ENCODE measurements at places on chromosomes 2 and 18.

GRCh38 chr18:42168487-42168886, 213.5 kb downstream of the PIK3C3 start:
- DNase-seq = no peak

GRCh38 chr2:158979772-158980171, 11.3 kb downstream of the TANC1 start:
- DNase-seq = no peak

- DNase-seq = no peak
Measured at GRCh38 chr2:36584148-36584794, 13.7 kb downstream of the FEZ2 start.

DNA sequence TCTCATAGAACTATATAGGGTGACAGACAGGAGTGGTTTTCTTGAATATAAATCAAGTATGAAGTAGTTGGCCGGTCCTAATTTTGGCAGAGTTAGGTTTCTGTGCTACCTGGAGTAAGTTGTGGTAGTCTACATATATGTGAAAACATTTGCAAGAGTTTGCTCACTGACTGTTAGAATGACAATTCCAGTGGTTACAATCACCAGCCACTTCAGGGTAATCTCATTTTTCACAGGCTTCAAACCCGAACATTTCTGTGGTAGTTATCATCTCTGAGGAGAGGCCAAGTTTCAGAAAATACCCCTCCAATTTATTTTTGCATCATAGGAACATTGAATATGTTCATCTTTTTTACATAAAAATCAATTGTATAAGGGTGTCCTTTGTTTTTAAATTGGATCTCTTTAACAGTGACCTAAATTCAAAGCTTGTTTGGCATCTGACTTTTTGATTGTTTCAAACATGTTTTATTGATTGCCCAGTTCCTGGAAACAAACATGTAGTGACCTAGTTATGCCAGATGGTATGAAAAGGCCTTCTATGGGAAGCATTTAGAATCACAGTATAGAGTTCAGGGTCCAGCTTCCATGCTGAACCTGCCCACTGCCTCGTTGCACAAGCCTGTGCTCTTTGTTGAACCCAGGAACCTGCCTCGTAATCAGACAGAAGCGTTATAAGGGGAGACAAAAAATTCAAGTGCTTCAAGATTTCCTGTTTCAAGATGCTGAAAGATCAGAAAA, 250.6 kb downstream of the LTBP1 start:
- no peak for DNase-seq

- no peak for DNase-seq
Measured at GRCh38 chr2:67503066-67503795, 106.1 kb downstream of the ETAA1 start.

GRCh38 chr2:240785424-240786335, 34.3 kb downstream of the KIF1A start:
- DNase-seq = no peak

DNA sequence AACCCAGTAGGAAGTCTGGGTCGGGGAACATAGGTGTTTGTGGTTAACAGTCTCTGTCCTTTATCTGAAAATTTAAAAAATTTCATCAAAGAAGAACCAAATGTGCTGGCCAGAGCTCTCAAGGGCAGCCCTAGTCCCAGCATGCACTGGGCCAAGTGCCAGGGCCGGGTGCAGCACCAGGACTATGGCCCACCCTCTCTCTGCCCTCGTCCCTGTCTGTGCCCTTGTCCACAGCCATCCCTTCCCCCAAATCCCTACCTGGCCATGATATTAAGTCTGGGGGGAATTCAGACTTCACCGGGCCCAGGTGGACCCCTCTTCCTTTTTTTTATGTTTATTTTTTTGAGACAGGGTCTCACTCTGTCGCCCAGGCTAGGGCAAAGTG, 14.4 kb upstream of the ZFP36L2 start:
- no peak for DNase-seq

GRCh38 chr2:75375646-75376582, 176.6 kb upstream of the TACR1 start:
- DNase-seq = no peak

GRCh38 chr2:96503637-96504243, 1.4 kb downstream of the NEURL3 start:
- DNase-seq = no peak

DNA sequence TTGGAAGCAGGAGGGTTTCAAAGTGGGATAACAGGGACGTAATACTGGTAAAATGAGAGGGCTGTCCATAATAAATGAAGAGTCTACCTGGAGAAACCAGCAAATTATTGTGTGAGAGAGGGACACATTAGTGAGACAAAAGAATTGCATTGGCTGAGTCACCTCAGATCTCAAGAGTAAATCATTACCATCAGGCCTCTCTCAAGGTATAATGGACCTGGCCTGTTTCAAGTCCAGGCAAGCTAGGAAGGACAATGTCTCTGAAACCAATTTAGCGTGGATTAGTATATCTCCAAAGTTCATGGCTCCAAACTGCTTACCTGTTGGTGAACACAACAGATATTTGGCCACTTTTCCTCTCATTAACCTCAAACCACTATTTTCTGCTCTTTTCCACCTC, 471.4 kb downstream of the CMPK2 start:
- no peak for DNase-seq

DNA sequence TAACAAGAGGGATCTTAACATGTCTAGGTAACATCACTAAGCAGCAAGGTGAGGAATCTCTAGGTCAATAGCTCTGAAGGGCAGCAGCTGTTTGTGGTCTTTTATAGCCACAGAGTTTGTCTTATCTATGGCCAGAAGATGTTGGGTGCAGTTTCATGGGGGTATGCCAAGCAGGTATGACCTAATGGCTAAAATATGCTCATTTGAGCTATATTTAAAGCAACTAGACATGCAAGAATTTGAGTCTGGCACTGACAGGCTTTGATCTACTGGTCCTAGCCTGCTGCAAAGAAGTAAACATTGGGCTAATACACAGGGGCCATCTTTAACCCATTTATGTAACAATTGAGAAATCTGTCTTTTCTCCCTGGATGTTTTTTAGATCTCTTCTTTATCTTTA, 13.9 kb upstream of the UGP2 start:
- no peak for DNase-seq

DNA sequence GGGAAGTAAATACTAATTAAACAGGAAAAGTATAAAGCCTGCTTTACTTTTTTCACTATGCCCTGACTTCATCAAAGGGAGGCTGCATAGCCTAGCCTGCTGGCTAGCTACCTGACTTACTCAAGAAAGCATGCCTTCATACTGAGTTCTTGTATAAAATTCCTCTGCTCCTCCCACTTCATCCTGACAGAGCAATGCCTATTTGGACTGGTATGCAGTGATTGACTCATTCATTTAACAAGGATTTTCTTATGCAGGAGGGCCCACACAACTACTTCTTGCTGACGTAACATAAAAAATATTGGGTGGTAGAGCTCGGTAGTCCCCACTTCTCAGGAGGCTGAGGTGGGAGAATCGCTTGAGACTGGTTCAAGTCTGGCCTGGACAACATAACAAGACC, 70.5 kb downstream of the PRPF40A start:
- no peak for DNase-seq

DNA sequence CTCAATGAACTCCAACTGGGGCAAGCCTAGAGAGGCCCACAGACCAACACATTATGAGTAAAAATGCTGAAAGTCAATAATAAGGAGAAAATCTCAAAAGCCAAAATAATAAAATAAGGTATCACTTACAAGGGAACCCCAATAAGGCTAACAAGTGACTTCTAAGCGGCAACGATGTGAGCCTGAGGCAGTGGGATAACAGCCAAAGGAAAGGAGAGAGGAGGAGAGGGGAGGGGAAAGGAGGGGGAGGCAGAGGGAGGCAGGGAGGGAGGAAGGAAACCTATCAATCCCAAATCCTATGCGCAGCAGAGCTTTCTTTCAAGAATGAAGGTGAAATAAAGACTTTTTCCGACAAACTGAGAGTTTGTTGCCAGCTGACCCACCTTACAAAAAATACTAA, 6.0 kb upstream of the NFATC1 start:
- no peak for DNase-seq

DNA sequence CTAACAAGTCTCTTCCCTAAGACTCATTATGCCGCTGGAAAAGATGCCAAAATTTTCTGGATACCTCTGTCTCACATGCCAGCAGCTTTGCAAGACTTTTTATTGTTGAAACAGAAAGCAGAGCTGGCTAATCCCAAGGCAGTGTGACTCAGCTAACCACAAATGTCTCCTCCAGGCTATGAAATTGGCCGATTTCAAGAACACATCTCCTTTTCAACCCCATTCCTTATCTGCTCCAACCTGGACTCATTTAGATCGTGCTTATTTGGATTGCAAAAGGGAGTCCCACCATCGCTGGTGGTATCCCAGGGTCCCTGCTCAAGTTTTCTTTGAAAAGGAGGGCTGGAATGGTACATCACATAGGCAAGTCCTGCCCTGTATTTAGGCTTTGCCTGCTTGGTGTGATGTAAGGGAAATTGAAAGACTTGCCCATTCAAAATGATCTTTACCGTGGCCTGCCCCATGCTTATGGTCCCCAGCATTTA, 26.3 kb downstream of the DHRS9 start:
- no peak for DNase-seq

- no peak for DNase-seq
Measured at GRCh38 chr18:79953971-79954651, 2.7 kb upstream of the SLC66A2 start.

DNA sequence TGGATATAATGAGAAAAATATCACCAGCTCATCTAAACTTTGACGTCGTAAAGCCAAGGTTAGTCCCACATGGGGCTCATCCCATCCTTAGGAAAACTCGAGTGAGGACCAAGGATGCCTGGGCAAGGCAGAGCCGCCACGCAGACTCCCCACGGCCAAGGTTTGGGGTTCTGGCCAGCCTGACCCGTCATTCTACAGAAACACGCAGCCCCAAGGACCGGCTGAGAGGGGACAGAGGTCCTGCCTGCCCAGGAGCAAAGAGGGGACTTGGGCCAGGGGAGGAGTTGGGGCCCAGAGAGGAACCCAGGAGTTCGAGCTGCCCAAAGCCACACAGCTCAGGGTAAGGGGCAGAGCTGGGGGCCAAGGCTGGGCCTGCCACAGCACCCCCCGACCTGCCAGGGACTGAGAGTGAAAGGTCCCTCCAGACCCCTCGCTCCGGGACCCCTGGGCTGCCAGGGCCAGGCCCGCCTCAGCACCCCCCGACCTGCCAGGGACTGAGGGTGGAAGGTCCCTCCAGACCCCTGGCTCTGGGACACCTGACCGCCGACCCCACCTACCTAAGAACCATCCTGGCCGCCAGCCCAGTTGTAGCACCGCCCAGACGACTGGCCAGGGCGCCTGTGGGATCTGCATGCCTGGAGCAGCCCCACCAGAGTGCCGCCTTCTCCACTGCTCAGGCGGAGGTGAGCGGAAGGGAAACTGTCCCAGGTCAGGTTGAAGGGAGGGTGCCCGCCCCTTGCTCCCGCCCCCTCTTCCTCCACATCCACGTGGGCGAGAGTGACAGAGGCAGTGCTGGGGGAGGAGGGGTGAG, at the start of gene PDCD1:
Gene PDCD1, minus strand, starts transcription at position 689 of the 811 bp plus-strand sequence. Its CDS starts 56 bp downstream, at position 633.
- no peak for DNase-seq

DNA sequence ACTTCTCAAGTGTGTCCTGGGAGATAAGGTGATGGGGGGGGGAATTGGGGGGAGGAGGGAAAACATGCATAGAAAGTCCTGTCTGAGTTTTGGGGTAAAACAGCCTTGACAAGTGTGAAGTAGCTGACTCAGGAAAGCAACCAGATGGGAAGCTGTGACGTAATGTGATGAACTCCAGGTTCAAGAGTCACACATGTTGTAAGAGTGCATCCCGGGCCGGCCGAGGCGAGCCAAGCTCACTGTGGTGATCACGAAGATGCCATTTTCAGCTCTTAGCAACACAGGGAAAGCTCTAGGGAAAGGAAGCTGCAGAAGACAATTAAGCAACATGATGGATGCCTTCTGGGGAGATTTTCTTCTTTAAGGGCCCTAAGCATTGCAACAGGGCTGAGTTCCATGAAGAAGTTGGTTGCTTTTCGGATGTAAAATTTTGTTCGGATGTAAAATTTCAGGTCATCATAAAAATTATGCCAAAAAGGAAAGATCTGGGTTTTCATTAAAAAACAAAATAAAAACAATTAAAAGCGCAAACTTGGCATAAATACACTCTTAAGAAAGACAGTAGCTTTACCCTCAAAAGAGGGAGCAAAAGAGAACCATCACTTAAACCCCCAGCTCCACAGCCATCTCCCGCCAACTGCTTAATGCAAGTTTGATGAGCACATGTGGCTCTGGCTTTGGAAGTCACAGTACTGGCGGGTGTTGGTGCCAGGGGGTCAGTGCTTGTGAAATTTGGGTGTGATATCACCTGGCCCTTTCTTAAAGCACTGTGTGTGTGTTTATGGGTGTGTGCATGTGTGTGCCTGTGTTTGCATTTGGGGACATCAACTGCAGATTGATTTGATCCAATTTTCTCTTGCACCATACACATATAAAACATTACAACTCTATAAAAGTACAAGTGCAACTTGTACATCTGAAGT, 19.1 kb downstream of the SERTAD2 start:
- no peak for DNase-seq

GRCh38 chr2:224948859-224949258, 93.4 kb downstream of the DOCK10 start:
- DNase-seq = no peak

- DNase-seq = no peak
Measured at GRCh38 chr18:8848541-8848940, 143.2 kb downstream of the MTCL1 start.
